Left lung (tissue), 14 donors: ENCODE measurements at places on chromosomes 13 and 19.

- no peak for DNase-seq
These were observed at the start of gene HSD17B14 for GRCh38 chr19:48836089-48837017. TSS of gene HSD17B14 (minus strand) at chr19:48836491. CDS start at chr19:48836411, 80 bp downstream.

DNA sequence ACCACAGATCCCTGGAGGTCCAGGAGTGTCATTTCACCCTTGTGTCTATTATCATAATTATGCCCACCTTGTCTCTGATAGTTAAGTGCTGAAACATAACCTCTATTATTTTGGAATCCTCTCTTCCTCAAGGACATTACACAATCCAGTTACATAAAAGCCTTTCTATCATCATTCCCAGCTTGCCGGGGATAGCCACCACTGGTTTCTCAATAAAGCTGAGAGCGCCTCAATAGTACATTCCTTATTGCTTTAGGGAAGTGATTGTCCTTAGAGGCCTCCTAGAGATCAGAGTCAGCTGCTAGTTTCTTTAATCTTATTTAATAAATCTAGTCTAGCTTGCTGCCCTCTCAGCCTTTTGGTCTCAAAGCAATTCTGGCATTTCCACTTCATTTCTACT, 490.0 kb upstream of the ATXN8OS start:
- no peak for DNase-seq

DNA sequence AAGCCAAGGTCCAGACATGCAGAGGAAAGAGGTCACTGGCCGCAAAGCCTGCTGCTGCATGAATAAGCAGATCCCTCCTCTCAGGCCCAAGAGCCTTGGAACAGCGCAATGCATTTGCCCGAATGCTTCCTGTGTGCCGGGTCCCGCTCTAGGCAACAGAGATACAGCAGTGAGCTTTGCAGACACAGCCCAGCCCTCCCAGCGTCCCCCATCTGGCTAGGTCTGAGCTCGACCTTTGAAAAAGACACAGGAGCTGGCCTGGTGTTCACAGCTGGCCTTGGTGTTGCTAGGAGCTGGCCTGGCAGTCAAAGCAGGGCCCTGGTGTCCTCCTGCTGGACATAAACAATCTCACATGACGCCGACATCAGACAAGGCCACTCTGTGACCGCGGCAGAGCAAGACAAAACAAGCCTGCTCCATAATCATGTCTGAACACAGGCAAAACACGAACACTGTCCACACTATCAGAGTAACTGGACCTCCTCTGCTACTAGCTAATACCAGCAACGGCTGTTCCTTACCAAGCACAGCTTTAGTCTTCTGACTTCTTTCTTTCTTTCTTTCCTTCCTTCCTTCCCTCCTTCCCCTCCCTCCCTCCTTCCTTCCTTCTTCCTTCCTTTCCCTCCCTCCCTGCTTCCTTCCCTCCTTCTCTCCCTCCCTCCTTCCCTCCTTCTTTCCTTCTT, 5.7 kb upstream of the PEX11G start:
- peak; percentile 34 for DNase-seq

DNA sequence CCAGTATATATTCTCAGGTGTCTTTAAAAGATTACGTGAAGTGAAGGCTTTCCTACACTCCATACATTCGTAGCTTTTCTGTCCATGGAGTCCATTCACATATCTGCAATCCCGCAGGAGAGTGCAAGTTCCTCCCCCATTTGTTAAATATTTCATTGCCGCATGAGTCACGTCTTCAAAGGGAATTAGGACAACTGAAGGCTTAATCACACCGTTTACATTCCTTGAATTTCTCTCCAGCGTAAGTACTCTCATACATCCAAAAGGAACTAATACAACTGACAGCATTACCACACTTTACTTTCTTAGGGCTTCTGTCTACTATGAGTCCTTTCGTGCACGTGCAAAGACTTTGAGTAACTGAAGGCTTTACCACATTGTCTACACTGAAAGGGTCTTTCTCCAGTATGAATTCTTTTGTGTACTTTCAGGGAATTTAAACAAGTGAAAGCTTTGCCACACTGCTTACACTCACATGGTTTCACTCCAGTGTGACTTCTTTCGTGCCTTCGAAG, 29.0 kb upstream of the ZNF564 start:
- no peak for DNase-seq
